Stimulated activated CD4-positive, alpha-beta T cell treated with anti-CD3 and anti-CD28 coated beads, TNF-alpha, amount 100 ng/mL, for 1 hour (primary cell): ENCODE measurements at places on chromosomes 1 and 21.

DNA sequence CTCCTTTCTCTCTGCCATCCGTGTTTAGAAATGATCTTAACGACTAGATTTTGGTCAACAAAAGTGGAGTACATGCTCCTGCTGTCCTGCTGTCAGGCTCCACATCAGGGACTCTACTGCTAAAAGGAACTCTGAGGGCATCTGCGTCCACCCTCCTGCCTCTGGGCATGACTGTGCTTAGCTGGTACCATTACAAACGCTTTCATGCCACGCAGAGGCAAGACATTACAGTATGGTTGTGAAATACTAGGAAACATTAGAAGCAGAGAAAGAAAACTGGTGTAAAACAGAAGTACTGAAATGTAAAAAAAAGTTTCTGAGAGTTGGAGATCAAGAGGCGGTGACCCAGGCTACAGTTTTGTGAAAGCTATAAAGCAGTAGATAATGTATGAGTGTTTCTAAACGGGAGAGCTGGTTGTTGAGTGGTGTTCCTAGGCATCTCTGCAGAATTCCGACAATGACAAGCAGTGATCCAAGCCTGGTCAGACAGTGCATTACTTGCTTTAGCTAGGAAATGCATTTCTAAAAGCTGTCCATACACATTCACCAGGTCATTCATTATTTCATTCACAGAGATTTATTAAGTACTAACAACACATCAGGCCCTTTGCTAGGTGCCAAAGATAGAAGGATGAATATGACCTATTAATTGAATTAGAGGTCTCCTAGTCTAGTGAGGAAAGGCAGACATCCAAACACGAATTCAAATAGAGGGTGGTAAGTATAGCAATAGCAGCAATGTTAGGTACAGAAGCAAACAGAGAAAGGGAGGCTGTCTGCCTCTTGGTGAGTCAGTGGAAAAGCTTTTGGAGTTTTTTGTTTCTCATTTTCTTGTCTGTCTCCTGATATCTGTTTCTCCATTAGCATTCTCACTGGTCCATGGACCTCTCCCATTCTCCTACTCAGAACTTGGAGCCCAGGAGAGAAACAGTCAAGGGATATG, 401.9 kb downstream of the LMO4 start:
- no peak for DNase-seq

DNA sequence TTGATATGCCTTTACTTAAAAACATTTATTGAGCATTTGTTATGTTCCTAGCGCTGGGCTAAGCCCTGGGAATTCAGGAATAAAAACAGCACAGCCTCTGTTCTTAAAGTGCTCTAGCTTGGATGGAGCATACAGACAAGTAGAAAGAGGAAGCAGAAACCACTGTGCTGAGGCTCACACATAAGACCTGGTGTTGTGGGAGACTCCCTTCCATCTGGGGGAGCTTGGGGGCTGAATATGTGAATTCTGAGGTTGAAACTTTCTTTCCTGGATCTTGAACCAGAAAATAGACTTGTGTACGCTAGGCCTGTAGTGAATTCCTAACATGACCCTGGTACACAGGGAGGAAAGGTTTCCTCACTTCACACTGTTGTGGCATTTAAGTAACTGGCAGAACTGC, 209.9 kb downstream of the ZNF326 start:
- no peak for DNase-seq

DNA sequence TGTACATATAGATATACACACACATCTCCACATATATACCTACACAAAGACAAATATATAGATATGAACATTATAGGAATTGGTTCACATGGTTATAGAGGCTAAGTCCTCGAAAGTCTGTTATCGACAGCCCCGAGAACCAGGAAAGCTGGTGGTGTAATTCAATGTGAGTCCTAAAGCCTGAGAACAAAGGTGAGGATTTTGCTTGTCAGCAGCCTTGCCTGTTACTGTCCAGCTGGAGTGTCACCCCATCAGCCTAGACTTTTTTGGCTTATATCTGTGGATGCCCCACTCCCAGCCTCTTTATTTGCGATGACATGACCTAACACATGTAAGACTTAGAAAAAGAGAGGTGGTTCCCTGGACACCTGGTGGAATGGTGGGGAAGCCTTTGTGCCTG, 97.0 kb downstream of the GIPC2 start:
- DNase-seq: no peak

DNA sequence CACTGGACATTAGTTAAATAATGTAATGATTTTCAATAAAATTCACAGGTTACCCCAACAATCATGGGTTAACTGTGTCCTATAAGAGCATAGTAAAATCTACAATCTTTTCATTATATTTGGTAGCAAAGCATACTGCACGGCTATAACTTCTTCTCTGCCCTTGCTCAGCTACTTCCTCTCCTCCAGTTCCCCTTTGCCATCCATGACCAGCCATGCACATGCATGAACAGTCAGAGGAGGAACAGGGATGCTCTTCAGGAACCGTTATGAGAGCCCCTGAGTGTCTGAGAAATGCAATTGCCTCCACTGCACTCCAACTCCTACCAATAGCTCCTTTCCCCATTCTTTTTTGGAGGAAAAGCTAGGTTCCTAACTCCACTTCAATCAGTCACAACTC, 646.7 kb downstream of the LTN1 start:
- no peak for DNase-seq

- no peak for DNase-seq
Measured at GRCh38 chr1:94612525-94613204, 71.1 kb upstream of the F3 start.

DNA sequence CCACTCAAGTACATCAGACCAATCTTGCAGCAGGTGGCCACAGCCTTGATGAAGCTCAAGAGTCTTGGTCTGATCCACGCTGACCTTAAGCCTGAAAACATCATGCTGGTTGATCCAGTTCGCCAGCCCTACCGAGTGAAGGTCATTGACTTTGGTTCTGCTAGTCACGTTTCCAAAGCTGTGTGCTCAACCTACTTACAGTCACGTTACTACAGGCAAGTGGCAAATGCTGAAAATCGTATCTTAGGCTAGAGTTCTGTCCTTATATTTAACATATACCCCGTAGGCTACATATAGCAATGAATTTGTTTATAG, 12.1 kb downstream of the HIPK1 start:
- DNase-seq: no peak

- no peak for DNase-seq
Measured at GRCh38 chr1:85326336-85326735, 49.9 kb upstream of the BCL10 start.

- no peak for DNase-seq
Measured at GRCh38 chr21:46540087-46540710, 64.7 kb downstream of the S100B start.

GRCh38 chr1:34918977-34919561, 10.4 kb downstream of the DLGAP3 start:
- DNase-seq: no peak

DNA sequence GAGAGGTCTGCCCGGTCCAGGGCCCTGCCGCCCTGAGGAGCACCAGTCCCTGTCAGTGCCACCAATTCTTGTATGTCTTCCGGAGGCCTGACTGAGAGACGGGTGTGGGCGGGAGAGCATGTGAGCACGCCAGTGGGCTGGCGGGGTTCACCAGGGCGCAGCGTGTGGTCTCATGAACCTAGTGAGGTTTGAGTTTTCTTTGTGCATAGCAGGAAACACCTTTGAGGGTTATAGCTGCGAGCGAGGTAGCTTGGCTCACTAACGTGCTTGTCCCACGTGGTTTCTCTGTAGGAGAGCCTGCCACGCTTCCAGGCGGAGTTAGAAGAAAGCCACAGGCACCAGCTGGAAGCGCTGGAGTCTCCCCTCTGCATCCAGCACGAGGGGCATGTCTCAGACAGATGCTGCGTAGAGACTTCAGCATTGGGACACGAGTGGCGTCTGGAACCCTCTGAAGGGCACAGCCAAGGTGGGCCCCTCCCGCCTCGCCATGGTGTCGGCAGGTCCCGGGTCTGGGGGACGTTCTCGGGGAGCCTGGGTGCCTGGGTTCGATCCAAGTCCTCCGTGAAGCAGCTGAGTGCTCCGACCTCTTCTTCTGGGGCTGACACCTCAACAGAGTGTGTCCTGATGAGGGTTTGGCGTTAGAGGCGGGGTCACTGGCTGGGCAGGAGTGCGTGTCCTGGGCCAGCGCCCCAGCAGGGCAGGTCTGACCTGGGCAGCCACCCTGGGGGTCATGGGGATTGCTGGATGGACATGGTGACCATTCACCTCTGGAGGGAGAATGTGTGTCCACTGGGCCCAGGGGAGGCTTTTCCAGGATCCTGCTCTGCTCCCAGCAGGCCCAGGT, 31.4 kb downstream of the PCNT start:
- DNase-seq: no peak

DNA sequence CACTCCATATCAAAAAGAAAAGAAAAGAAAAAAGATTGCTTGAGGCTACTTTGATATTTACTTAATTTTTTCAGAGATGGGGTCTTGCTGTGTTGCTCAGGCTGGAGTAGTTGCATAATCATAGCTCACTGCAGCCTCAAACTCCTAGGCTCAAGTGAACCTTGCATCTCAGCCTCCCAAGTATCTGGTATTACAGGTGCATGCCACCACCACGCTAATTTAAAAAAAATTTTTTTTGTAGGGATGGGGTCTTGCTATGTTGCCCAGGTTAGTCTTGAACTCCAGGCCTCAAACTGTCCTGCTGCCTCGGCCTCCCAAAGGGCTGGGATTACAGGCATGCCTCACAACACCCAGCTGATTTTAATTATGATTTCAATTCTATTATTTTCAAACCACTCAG, 38.2 kb downstream of the RTCA start:
- no peak for DNase-seq

GRCh38 chr1:235739124-235739523, 89.5 kb upstream of the GNG4 start:
- no peak for DNase-seq

DNA sequence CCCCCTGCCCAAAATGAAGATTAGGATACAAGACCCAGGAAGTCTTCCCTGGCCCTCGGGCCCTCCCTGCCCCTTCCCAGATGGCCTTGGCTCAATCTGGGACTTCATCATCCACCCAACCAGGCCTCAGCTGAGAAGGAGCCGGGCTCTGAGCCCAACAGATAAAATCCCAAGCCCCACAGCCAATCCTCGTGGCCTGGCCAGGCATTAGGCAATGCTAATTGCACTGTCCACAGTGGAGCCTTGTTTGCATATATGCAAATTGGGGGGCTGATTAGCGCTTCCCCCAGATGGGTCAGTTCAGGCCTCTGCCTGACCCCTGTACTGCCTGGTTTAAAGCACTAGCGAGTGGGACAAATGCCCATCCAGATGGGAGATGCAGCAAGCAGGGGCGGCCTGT, 34.9 kb downstream of the IGSF21 start:
- DNase-seq: no peak

GRCh38 chr1:246837418-246838117, 94.2 kb downstream of the AHCTF1 start:
- no peak for DNase-seq

GRCh38 chr1:5990913-5991312, 1.3 kb downstream of the NPHP4 start:
- DNase-seq: no peak

GRCh38 chr21:33881689-33882440, 33.7 kb downstream of the ATP5PO start:
- DNase-seq: no peak

DNA sequence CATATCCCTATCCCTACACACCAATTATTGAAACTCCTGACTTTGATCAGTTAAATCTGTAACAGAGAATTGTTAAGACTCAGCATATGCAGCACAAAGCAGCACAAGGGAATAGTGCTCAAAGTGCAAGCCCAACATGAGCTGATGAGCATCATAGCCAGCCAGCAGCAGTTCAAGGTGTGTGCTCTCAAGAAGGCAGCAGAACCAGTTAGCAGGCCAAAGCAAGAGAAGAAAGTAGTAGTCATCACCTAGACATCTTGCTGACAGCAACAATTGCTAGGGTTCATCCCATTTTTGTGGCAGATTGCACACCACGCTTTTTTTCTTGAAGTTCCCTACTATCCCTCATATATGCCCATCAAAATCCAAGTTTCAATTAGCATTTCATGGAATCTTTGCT, 478.3 kb downstream of the COL11A1 start:
- no peak for DNase-seq

DNA sequence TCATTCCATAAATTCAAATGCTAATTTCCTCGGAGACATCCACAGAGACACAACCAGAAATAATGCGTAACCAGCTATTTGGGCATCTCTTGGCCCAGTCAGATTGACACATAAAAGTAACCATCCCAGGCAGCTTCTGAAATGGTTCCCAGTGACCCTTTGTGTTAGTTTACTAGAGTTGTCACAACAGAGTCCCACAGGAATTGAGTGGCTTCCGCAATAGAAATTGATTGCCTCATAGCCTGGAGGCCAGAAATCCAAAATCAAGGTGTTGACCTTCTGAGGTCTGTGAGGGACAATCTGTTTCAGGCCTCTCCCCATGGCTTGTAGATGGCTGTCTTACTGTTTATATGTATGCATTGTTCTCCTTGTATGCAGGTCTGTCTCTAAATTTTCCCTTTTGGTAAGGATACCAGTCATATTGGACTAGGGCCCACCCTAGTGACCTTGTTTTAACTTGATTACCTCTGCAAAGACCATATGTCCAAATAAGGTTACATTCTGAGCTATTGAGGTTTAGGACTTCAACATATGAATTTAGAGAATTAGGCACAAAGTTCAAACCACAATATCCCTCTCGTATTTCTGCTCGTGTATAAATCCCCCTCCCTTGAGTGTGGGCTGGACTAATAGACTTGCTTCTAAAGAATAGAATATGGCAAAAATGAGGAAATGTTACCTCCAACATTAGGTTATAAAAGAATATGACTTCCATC, 78.2 kb upstream of the FGGY start:
- DNase-seq: no peak

DNA sequence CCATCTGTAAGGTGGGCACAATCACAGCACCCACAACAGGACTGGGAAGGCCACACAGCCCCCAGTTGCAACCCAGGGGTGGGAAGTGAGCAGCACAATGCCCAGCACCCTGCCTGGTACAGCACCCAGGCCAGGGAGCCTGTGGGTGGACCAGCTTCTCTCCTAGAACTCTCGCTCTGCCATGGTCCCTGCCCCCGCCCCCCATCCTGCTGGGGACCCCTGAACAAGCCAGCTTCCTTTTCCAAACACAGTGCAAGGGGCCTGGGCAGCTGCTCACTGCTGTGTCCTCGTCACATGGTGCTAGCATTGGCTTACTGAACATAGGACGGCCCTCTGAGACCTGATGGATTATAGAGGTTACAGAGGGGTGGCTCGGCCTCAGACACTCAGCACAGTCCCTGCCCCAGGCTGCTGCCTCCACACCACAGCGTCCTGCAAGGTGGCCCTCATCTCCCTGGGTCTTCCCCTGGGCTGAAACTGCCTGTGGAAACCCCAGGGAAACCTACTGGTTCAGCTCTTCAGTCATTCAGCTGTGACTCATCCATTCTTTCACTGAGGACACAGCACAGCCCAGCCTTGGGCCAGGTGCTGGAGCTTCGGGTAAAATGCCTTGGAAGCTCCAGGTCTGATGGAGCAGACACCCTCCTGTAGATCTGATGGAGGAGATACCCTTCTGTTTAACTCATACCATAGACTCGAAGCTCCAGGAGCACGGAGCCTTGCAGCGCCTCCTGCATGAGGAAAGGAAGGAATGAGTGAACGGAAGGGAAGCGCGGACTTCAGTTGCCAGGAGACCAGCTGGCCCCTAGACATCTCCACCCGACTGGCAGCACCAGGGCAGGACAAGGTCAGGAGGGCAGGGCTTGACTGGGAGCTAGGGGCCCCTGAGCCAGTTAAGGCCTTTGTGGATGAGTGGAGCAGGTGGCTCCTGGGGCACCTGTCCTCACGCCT, 8.1 kb upstream of the PRDM16 start:
- no peak for DNase-seq

- DNase-seq: no peak
Measured at GRCh38 chr1:51799372-51799771, 79.2 kb downstream of the NRDC start.
